Chondrocyte (in vitro differentiated cells): ENCODE measurements at places on chromosomes 1 and 21. TPM values are rescaled to one million over a fixed set of nuclear protein-coding genes. Genes with fewer than 3 reads are reported as not detected.

The SPRR3 gene
- not detected in 3 replicates for total RNA-seq

- peaks cover 18% of the 10 kb centered on the region for H3K36me3 ChIP-seq
- no peak overlapping the region for H3K27ac ChIP-seq
- no peaks in the 10 kb centered on the region for H3K4me1 ChIP-seq
- H3K4me3 ChIP-seq = no peak overlapping the region
Measured at GRCh38 chr1:229447809-229448252, 13.9 kb upstream of the ACTA1 start.

- H3K27ac ChIP-seq = peak overlapping the region; percentile 84
- no peak for DNase-seq
- no peaks in the 10 kb centered on the region for H3K36me3 ChIP-seq
- no peak overlapping the region for H3K4me3 ChIP-seq
- peaks cover 52% of the 10 kb centered on the region for H3K4me1 ChIP-seq
Measured at GRCh38 chr1:55631509-55631908, 416.3 kb upstream of the USP24 start.

GRCh38 chr1:6546326-6546725 lies 8.0 kb downstream of the NOL9 start:
- no peak overlapping the region for H3K4me3 ChIP-seq
- peaks cover 18% of the 10 kb centered on the region for H3K4me1 ChIP-seq
- DNase-seq = no peak
- peak overlapping the region; percentile 13 for H3K27ac ChIP-seq
- peaks cover 25% of the 10 kb centered on the region for H3K36me3 ChIP-seq
- no peaks in the 10 kb centered on the region for H3K27me3 ChIP-seq

The HMGCS2 gene
- total RNA-seq = not detected in 3 replicates

DNA sequence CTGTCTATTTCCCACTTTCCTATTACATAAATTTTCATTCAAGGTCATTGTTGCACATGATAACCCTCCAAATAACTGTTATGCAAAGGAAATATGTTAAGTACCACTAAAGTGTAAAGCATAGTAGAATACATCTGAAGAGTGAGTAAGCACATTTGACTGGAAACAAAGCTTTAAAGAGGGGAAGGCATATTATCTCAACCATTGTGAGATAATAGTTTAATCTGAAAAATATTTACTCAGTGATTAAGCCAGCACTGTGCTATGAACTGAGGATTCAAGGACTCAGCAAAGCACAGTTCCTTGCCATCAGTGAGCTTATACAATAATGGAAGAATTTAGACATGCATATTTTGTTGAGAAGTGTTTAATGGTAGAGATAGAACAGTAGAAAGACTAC lies 127.4 kb downstream of the HMCN1 start:
- H3K36me3 ChIP-seq = peaks cover 6% of the 10 kb centered on the region
- DNase-seq = no peak
- no peak overlapping the region for H3K27ac ChIP-seq
- H3K27me3 ChIP-seq = no peaks in the 10 kb centered on the region

GRCh38 chr1:208450958-208451357 lies 206.8 kb upstream of the PLXNA2 start:
- no peak for DNase-seq
- H3K4me1 ChIP-seq = no peaks in the 10 kb centered on the region
- H3K27ac ChIP-seq = no peak overlapping the region
- H3K4me3 ChIP-seq = no peak overlapping the region

- peak overlapping the region; percentile 99 for H3K27ac ChIP-seq
- no peak for DNase-seq
- H3K36me3 ChIP-seq = no peaks in the 10 kb centered on the region
- H3K27me3 ChIP-seq = no peaks in the 10 kb centered on the region
- H3K4me3 ChIP-seq = peak overlapping the region; percentile 89
Measured at GRCh38 chr21:17611414-17612022, 1.2 kb downstream of the BTG3 start.

The TNFRSF9 gene
- 0.07 TPM in 1 of 3 replicates, not detected in the others for total RNA-seq

- H3K27me3 ChIP-seq = peaks cover 7% of the 10 kb centered on the region
- peaks cover 4% of the 10 kb centered on the region for H3K36me3 ChIP-seq
- DNase-seq = no peak
Measured at GRCh38 chr21:28675331-28676041, 317.2 kb downstream of the LTN1 start.

The TTC22 gene
- total RNA-seq = not detected in 3 replicates

- H3K36me3 ChIP-seq = peaks cover 5% of the 10 kb centered on the region
- peak overlapping the region; percentile 89 for H3K27ac ChIP-seq
- no peak overlapping the region for H3K4me3 ChIP-seq
- H3K27me3 ChIP-seq = no peaks in the 10 kb centered on the region
- H3K4me1 ChIP-seq = peaks cover 42% of the 10 kb centered on the region
Measured at GRCh38 chr1:31587720-31588423, 11.6 kb downstream of the TINAGL1 start.
